IMR-90 (cell line): ENCODE measurements at places on chromosomes 5 and 9. TPM values are rescaled to one million over a fixed set of nuclear protein-coding genes. Genes with fewer than 3 reads are reported as not detected.

GRCh38 chr5:68534956-68535520 is 319.5 kb downstream of the PIK3R1 start:
- no peak for DNase-seq

DNA sequence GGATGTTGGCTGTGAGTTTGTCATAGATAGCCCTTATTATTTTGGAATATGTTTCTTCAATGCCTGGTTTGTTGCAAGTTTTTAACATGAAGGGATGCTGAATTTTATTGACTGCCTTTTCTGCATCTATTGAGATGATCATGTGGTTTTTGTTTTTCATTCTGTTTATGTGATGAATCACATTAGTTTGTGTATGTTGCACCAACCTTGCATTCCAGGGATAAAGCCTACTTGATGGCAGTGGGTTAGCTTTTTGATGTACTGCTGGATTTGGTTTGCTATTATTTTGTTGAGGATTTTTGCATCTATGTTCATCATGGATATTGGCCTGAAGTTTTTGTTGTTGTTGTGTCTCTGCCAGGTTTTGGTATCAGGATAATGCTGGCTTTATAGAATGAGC is 225.6 kb downstream of the PCSK1 start:
- DNase-seq, result no peak

DNA sequence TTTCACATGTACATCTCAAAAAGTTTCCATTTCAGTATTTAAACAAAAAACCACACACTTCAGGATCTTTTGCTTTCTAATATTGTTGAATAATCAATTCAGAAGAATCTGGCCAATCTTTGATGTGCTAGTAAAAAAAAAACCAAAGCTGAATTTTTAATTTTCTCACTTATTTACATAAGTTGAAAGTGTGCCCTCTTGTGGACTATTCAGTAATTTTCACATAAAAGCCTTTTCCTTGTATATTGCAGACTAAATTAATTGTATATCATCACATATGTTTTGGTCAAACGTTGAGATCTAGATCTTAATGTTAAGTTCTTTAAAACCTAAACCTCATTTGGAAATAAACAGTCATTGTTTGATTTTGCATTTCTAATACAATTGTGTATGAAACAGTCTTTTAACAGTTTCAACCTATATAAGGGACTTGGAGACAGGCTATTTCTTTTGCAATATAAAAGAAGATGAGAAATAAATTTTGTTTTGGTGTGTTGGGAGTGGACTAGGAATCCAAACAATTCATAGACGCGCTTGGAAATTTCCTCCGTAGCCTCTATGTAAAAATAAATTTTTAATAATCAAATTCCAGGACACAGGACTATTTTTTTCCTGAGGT is 68.1 kb downstream of the NIPBL start:
- DNase-seq, result peak; percentile 76

DNA sequence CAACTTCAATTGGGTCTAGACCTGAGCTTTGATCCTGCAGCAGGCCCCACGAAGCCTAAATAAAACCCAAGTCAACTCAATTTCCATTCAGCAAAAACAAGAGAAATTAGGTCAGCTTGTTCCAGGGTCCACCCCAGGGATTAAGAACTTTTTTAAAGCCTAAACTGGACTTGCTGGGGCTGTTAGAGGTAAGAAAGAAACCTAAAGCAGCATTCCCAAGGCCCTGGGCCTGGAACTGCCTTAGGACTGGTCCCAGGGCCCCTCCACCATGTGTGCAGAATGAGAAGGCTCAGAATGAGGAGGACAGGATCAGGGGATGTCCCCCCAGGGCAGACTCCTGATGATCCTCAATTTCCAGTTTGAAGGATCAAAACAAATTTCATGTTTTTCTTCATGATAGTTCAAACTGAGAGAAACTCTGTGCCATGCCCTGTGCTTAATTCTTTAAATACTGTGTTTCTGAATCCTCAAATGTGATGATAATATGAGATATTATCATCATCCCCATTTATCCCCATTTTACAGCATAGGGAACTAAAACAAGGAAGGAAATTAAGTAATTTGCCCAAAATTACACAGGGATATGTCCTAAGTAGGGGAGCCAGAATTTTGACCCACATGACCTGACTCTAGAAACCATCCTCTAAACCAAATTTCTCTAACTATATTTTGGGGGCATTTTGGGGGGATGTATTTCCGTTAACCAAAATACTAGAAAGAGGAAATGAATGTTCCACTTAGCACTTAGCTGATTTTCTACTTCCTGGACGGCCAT is 64.5 kb downstream of the DENND1A start:
- no peak for DNase-seq

DNA sequence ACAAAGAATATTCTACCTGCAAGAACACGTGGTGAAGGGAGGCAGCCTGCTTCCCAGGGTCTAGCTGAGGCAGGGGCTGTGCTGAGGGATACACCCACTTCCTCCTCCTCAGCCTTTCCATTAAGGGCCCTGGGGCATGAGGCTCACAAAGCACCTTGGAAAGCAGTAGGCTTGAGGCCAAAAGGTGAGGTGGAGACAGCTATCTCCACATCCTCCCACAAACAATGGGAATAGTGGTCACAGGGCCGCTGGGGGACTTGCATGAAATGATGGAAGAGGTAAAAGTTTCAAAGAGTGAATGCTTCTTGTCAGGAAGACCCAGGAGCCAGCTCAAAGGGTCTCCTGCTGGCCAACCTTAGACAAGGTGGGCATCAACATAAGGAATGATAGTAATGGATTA is 207.9 kb downstream of the CDK5RAP2 start:
- no peak for DNase-seq

C9 gene
- total RNA-seq, result not detected in 2 replicates

PKD2L2 gene
- total RNA-seq, result not detected in 2 replicates

SLC45A2 gene
- not detected in 2 replicates for total RNA-seq

DNA sequence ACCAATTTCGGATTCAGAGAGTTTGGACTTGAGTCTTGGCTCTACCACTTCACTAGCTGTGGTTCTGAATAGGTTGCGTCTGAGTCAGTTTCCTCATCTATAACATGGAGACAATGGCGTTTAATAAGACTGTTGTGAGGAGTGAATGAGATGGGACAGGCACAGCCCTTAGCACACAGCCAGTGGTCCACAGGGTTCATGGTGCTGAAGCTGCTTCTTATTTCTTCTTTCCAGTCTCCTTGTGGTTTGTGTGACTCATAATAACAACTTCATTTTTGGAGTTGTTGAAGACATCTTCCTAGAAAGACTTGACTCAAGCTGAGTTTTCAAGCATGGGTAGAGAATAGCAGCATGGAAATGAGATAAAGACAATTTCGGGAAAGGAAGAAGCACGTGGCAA is 172.6 kb upstream of the PPP2R2B start:
- no peak for DNase-seq

OXCT1 gene
- 16.3 and 24.7 TPM in 2 replicates for total RNA-seq

ARID3C gene
- total RNA-seq, result not detected in 2 replicates

KIF27 gene
- 1.6 and 2.2 TPM in 2 replicates for total RNA-seq

GHR gene
- 1.1 TPM in 2 replicates for total RNA-seq

- peak; percentile 89 for DNase-seq
Observed at GRCh38 chr5:76807296-76807695, 11.5 kb upstream of the F2RL1 start.

ALDH1B1 gene
- total RNA-seq, result 37.2 and 37.6 TPM in 2 replicates

DNA sequence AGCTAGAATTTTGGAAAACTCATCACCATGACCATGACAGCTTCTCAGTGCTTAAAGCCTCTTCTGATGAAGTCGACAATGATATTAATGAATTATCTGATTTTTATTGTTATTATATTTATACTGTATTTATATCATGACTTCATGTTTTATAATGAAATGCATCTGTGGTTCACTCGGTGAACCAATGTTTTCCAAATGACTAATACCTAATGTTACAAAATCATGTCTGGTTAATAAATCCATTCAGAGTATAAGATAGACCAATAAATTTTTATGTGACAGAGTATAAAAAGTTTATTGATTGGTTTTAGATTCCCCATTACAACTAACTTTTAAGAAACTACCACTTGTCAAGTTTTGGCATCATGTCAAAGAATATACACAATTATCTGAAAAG is 416.5 kb downstream of the MLLT3 start:
- peak; percentile 5 for DNase-seq

DNA sequence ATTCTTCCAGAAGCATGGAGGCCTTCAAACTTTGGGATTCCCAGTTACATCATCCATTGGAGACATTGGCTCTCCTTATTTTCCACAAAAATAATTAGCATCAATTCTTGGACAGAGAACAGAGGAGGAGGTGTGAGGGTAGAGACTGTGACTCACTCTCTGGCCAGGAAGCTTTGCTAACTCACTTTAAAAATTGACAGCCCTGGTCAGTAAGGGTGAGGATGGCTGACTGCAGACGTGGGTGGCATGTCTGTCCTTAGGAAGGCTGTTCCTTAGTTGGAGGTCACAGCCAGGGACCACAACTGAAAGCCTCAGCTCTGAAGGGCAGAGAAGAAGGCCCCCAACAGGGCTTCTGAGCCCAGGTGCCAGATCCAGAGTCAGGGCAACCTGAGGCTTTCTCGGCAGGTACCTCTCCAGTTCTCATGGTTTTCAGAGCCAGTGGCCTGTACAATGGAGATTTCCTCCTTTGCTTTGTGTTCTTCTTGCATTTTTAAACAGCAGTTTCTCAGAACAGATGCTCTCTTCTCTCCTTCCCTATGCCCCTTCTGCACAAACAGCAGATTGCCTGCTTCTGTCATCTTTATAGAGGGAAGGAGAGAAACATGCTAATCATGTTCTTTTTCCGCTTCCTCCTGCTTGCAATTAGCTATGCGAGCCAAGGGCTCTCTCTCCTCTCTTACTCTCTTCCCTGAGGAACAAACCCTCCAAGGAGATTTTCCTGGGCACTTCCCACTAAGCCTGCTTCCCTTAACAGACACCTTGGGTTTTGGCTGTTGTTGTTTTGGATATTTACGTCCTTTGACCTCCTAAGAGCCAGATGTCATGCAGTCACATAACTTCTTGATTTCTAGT is 92.5 kb upstream of the ZNF366 start:
- peak; percentile 51 for DNase-seq

GRCh38 chr5:81252904-81253303 is 19.8 kb downstream of the CKMT2 start:
- no peak for DNase-seq

OR13C2 gene
- not detected in 2 replicates for total RNA-seq

DMRT3 gene
- not detected in 2 replicates for total RNA-seq

DNA sequence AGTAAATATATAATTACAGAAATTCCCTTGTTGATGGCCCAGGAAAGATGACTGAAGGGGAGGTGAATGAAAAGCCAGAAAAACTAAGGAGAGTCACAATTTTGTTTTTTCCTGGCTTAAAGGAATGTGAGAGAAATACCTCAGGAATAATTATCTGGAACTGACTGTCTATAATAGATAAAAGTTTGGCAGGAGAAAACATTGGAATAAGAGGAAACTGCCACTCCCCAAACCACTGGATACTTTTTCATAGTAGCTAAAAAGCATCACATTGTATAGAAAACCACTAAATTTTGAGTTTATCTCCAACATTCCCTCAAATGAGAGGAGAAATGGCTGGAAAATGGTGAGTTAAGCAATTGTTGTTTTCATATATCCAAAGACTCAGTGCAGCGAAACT is 326.0 kb downstream of the NPR3 start:
- no peak for DNase-seq

F2RL2 gene
- 18.1 and 21.7 TPM in 2 replicates for total RNA-seq

DNA sequence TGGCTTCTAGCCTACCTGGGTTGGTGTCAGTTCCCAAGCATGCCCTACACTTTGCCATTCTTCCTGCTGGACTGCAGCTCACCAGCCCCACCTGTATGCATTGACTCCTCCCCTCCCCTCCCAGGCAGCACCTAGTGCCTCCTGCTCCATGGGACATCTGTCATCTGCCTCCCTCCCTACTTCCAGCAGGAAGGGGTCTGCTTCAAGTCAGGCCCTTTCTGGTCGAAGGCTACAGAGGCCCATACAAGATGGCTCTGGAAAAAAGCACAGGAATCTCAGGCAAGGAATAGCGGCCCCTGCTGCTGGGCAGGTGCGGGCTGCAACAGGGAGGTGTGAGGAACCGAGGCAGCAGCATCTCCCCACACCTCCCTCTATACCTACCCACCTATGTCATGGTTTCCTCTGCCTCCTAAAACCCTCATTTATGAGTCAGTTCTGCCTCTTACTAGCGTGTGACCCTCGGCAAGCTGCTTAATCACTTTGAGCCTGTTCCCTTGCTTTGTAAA is 19.7 kb downstream of the WWC1 start:
- DNase-seq, result no peak
